ENCODE measurements at places on chromosomes 7 and 10.

GRCh38 chr10:113285305-113285704 is 267.5 kb upstream of the HABP2 start:
- DNase-seq, result no peak

GRCh38 chr10:99395750-99396445 is 34.5 kb downstream of the GOT1 start:
- no peak for DNase-seq

GRCh38 chr7:117659531-117660011 is 179.7 kb downstream of the CFTR start:
- no peak for DNase-seq

DNA sequence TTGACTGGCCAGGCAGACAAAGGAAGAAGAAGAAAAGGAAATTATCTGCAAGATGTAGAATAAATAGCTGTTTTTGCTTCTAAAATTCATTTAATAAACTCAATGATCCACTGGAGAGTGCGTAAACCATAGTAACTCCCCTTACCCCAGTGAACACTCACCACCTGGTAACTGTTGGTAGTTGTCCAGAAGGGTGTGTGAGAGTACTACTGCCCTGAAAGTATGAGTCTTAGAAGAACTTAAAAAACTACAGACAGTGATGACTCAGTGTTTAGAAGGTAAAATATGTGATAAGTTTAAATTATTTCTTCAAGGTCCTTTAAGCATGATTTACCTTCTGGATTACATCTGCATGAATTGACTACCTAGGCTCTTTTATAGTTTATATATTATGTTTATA is 53.0 kb upstream of the SEMA3A start:
- DNase-seq, result no peak

DNA sequence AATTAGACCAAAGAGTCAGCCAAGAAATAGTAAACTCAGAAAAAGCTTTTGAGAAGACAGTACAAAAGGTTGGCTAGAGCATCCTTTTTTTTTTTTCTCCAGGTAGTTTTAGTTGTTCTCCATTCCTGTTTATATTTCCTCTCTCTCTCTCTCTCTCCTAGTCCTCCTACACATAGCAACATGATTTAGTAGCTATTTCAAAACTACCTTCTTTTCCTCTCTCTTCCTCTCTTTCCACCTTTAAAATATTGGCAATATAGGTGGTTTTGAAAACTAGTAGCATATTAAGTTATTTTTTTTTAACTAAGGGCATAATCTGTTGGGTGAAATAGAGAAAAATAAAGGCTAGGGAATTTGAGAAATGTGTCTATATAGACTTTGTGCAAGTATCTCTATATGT is 5.0 kb downstream of the SKIDA1 start:
- no peak for DNase-seq

DNA sequence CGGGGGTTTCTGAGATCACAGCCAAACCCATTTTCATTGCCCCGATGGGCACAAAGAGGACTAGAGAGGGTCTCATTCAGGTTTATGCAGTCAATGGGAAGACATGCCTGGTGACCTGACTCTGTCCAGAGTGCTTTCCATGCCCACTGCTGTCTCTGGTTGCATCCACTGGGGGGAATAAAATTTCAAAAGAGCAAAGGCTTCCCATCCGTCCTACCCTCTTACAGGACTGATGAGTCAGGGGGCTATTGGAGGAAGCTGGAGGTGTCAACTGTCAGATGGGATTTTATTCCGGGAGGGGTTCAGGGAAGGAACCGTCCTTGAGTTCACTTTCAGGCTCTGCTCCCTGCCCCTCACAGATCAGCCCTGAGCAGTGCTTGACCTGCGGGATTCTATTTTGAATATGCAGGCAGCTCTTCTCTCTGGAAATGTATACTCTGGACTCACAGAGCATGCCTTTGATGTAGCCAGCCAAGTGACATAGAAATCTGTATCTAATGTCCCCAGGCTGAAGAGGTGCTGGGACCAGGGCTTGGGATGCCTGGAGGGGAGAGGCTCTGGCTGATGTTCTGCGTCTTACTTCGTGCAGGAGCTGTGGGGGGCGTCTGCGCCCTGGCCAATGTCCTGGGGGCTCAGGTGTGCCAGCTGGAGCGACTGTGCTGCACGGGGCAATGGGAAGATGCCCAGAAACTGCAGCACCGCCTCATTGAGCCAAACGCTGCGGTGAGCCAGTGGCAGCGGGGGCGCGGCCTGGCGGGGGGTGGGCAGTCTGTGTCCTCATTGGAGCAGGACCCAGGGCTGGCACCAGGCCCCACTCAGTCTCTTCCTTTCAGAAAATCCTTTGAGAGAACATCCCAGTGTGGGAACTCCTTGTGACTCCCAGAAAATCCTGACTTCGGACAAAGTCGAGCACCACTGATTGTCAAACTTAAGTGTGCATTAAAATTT is 12.0 kb downstream of the C10orf62 start:
- no peak for DNase-seq

GRCh38 chr7:23852135-23852534 is 142.1 kb downstream of the STK31 start:
- DNase-seq, result no peak

DNA sequence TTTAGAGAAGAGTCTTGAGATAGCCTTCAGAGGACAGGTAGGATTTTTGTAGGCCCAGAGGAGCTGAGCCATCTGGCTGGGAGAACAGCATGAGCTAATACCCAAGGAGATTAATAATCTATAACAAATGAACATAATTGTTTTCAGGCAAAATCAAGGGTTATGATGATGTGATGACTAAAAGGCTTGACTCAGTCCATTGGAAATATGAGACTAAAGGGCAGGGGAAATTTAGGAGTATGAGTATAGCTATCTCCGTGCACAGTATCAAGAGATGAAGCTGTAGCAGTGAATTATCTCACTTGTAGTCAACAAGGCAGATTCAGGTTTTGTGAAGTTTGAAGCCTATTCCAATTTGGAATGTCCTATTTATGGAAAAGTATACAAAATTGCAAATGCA is 40.1 kb downstream of the CSTF2T start:
- no peak for DNase-seq

- no peak for DNase-seq
Measured at GRCh38 chr10:546971-547590, 142.4 kb downstream of the DIP2C start.

DNA sequence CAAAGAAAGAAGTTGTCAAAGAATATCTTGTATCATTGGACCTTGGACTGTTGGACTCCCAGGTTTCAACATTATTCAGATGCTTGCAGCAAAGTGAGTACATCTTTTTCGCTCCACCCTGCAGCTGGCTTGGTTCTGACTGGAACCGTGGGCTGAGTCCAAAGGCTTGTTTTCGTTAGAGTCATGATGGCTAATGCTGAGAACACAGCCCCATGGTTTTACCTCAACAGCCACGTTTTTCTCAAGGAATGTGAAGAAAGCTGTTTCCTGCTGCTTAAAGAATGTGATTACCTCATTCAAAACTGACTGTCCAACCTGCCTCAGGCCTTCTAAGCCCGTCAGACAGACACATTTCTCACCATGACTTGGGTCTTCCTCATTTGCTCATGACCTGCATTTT is 69.5 kb downstream of the STEAP1B start:
- DNase-seq, result no peak

Data from glomerular endothelial cell (primary cell).